Cardiac septum (tissue), 1 donor: ENCODE measurements at places on chromosomes 5 and 9. TPM values are rescaled to one million over a fixed set of nuclear protein-coding genes. Genes with fewer than 3 reads are reported as not detected.

- DNase-seq = no peak
Measured at GRCh38 chr5:61919920-61920319, 386.1 kb upstream of the KIF2A start.

DNA sequence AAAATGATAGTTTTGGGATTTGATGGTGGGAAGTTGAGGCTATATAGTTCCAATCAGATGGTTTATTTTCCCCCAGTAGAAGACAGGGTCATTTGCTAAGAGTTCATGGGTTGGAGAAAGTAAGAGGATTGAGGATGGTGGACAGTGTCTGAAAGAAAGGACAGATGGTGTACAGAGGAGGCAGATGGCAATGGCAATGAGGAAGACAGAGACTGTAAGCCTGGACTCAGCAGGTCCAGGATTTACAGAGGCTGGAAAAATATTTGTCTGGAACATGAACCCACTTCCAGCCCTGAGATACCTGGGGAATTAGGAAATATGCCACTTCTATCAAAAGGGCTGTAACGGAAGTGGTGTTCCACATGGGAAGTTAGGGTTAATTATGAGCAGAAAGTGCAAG is 84.5 kb downstream of the PCSK1 start:
- no peak for DNase-seq

DNA sequence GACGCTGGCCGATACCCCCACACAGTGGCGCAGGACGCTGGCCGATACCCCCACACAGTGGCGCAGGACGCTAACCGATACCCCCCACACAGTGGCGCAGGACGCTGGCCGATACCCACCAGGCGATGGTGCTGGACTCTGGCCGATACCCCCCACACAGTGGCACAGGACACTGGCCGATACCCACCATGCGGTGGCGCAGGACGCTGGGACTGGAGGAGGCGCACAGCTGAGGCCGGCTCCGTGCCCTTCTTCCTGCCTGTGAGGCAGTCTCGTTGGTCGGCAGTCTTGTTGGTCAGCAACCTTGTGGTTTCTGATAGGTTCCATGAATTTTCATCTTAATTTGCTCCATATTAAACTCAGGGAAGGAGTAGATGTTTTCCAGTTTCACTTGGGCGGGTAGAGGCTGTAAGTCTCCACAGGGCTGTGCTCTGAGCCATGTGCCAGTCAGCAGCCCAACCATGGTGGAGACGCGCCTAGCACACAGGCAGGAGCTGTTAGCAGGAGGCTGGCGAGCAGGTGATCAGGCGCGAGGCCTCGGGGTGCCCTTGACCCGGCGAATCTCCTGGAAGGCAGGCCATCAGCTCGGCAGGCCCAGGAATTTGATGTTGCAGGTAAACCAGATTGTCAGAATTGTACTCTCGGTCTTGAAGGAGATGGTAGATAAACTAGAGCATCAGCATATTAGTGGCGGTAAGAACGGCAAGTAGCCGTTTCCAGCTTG is 75.6 kb downstream of the EHMT1 start:
- DNase-seq = no peak

- no peak for DNase-seq
Measured at GRCh38 chr5:62948301-62948700, 369.7 kb downstream of the LRRC70 start.

Gene ACSL6
- total RNA-seq = 4.5 TPM

Gene NME5
- total RNA-seq = 2.0 TPM

Gene CA9
- 0.48 TPM for total RNA-seq

Gene REEP2
- total RNA-seq = 10.8 TPM

Gene PCDHGA7
- 11.8 TPM for total RNA-seq
